ENCODE measurements at places on chromosomes 12 and 14.

DNA sequence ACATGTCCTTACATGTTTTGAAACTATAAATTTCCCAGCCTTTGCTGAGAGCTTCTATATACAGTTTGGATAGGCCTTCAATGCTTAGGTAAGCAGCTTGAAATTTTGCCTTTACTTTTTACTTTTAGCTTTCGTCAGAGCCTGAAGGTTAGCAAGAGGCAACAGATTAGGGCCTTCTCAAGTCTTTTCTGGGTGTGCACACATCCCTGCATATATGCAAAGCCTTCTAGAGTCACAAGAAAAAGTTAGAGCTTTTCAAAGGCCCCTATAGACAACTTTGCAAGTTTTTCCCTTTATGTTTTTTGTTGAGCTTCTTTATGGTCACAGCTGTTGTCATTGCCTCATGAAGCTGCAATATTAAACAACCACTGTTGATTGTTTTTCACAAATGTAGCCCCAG lies 778.4 kb downstream of the GALC start:
- DNase-seq, result no peak

GRCh38 chr14:91750634-91751198 lies 18.8 kb upstream of the CATSPERB start:
- no peak for DNase-seq

DNA sequence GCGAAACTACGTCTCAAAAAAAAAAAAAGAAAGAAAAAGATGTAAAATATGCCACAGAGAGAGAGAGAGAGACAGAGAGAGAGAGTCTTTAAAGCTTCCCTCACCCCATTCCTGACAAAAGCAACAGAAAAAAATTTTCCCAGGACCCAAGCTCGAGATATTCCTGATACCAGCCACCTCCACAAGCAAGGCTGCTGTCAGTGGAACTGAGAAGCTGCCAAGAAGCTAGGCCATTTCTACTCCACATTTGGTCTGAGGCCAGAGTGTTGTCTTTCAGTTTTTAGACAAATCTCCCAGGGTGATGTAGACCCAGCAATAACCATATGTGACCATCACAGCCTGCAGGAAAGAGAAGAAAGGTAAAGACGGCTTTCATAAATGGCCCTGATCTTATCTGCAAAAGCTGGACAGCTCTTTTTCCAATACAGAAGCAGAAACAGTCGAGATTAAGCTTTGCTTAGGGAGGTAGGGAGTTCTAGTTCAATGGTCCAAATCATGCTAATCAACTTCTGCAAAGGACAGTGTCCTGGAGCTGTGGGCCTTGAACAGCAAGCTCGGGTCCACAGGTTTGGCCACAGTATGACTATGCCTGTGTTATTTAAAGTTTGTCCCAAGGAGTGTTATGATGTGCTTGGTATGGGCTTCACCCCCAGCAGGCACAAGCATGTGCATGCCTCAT lies 130.3 kb upstream of the NUDT4 start:
- no peak for DNase-seq

DNA sequence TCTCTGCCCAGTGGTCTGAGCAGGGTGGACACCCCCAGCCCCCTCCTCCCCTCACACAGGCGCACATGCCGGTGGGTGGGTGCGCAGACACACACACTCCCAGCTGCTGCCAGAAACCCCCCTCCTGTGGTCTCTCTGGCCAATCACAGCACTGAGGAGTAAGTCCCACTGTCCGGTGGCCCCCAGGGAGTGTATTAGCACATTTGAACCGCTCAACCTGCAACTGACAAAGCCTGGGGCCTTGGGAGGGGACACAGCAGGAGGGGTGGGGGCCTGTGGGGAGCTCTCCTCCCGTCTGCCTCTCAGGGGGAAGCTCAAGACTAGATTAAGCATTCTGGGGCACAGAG lies 11.7 kb downstream of the FIGNL2 start:
- DNase-seq, result no peak

GRCh38 chr14:54533100-54533499 lies 23.4 kb downstream of the CGRRF1 start:
- DNase-seq, result no peak

DNA sequence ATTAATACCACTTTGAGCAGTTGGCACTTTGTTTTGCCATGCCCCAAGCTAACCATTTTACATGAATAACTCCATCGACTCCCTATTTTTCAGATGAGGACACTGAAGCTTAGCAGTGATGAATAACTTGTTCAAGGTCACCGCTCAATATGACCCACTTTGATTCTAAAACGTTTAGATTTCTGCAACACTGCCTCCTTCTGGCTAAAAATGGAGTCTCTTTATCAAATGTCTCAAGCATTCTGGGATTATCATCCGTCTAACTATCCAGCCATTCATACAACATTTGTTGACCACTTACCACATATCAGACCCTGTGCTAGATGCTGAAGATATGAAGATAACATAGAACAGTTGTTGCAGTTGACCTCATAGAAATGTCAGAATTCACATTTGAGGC lies 298.0 kb downstream of the PPFIA2 start:
- DNase-seq, result peak; percentile 23

DNA sequence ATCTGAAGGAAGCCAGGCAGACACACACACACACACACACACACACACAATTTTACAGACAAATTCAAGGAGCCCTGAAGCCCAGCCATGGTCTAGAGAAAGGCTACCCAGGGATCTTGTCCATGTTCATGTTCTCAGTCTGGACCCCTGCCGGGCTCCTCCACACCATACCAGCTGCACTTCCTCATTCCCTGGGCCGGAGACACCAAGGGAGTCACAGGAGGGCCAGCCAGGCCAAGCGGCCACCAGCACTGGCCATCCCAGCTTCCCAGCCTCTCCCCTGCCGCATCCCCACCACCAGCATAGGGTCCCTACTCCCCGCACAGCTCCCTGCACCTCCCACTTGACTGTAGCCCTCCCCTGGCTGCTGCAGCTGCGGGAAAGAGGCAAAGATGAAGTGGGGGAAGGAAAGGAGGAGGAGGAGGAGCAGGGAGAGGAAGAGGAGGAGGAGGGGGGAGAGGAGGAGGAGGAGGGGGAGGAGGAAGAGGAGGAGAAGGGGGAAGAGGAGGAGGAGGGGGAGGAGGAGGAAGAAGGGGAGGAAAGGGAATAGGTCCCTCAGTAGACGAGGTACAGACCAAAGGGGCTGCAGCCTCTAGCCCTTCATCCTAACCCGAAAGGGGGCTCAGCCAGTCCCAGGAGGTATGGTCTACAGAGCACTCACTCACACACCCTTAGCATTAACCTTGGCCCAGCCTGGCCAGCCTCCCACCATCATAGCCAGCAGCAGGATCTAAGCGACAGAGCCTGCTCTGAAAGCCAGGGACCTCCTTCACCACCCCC lies 293.2 kb downstream of the DPF3 start:
- no peak for DNase-seq

GRCh38 chr12:91973813-91974212 lies 171.8 kb downstream of the BTG1 start:
- no peak for DNase-seq

DNA sequence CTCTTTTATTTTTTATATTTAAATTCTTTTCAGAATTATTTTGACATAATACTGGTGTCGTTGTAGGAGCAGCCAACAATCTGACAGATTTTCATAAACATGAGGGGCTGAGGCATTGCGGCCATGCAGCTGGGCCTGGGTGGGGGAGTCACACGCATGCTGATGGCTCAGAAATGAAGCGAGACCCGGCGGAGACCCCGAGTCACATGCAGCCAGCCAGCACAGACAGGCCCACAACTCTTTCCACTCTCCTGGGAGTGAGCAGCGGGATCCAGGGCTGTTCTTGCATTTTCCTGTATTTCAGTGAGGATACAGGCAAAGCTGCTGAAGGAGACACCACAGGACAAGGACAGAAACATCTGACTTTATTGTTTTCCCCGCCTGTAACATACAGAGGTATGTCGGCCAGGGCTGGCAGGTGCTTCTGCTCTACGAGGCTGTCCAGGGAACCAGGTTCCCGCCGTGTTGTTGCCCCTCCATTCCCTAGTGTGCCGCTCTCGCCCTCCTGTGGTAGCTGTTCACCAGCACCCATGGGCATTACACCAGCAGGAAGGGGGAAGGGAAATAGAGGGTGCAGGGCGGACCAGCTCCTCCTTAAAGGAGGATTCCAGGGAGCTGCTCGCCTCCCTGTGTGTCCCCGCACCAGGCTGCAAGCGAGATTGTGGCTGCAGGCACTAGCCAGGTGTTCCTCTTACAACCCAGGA lies 30.5 kb downstream of the FZD10 start:
- DNase-seq, result peak; percentile 27

DNA sequence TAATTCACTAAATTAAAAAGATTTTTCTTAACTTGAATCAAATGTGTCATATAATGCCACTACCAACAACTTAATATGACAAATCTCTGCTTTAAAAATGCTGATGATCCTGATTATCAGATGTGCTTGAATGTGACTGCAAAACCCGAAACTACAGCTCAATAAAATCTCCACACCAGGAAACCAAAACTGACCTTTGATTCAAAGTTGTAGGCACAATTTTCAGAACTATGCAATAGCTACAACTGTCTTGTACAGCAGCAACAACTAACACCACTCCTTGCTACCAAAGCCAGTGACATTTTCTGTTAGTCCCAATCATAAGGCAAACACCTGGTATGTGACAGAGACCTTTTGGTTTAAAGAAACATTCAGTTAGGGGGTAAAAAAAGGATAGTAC lies 147.3 kb downstream of the CEP83 start:
- no peak for DNase-seq

- no peak for DNase-seq
Measured at GRCh38 chr14:84228702-84229101, 1301.2 kb upstream of the FLRT2 start.

- no peak for DNase-seq
Measured at GRCh38 chr12:57834086-57834876, 12.2 kb downstream of the CTDSP2 start.

DNA sequence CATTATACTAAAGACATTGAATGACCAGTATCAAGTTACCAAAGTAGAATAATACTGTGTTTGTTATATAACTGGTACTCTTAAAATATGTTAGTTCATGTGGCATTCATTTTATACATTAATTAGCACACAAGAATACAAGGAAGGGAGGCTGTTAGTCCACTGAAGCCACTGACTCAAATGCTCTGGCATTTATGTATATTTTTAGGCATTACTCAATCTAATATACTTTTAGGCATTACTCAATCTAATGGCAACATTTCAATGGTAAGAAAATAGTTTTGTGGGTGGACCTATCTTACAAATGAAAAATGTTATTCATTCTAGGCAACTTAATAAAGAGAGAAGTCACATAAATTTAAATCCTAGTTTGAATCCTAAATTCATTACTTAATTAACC lies 874.4 kb upstream of the USP15 start:
- no peak for DNase-seq

GRCh38 chr12:91704446-91704845 lies 441.2 kb downstream of the BTG1 start:
- no peak for DNase-seq

DNA sequence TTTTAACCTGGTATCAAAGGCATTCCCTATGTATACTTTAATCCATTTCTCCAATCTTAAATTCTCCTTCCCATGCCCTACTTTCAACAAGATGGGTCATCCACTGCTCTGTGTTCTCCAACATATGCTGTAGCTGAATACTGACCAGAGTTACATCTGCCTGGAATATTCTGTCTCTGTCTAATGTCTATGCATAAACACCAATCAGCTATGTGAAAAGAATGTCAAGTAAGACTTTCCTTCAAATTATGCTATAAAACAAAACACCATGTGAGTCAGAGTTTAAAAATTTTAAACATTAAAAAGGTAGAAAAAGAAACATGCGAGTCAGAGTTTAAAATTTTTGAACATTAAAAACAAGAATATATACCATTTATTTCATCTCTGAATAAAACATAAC lies 19.3 kb downstream of the NT5DC3 start:
- DNase-seq, result no peak

GRCh38 chr12:120529641-120530417 lies 871 bp upstream of the COQ5 start:
- peak; percentile 82 for DNase-seq

GRCh38 chr12:125305231-125305630 lies 240.0 kb downstream of the AACS start:
- no peak for DNase-seq

GRCh38 chr12:10001171-10001776 lies 2.4 kb upstream of the CLEC1B start:
- DNase-seq, result no peak

- no peak for DNase-seq
Measured at GRCh38 chr14:75969126-75969525, 12.7 kb downstream of the TGFB3 start.

DNA sequence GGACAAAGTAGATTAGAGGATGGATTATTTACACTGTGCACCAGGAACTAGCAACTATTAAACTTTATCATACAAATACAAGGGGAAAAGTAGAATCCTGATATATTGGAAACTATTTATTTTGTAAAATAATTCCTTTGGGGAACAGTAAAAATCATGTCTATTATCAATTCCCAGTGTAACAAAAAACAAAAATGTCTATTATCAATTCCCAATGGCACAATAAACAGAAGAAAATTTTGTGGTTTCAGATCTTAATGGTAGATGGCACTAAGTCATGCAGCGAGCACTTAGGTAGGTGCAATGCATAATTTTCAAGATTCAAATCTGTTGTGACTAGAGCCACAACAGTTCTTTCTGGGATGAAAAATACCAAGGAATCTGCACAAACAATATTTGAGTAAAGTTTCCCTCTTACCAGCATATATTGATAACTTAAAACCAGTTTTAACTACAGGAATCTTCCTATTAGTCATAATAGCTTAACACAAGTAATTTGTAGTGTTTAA lies 13.7 kb downstream of the CFL2 start:
- DNase-seq, result no peak

- DNase-seq, result no peak
Measured at GRCh38 chr12:84822525-84822924, 90.1 kb downstream of the SLC6A15 start.

DNA sequence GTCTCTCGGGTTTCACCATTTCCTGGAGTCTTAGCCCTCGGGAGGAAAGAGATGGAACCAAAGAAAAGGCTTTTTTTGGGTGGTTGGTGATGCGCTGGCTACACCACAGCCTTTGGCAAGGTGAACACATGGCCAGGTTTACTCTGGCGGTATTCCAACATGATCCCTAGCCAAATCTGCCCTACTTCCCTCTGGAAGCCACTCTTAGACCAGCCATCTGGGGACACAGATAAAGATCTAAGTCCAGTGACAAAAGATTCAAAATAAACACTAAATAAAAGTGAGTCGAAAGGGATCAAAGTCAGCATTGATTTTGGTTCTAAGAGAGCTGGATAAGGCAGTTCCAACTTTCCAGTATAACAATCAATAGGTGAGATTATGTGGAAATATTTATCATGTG lies 694.5 kb downstream of the VRK1 start:
- DNase-seq, result no peak

GRCh38 chr12:88420457-88420856 lies 159.8 kb downstream of the KITLG start:
- no peak for DNase-seq

DNA sequence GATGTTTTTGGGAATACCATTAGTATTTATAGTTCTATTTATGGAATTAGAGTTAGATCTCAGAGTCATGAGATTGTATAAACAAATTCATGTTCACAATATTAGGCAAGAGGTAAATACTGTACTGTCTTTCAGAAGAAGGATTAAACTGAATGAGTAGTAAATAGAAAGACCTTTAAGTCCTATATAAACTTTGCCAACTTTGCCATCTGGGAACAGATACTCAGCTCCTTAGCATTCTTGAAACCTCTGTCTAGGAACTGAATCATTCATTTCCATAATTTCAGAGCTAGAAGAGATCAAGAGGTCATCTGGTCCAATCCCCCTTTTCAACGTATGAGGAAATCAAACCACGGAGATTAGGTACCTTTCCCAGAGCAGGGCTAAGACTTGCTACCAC lies 141.1 kb downstream of the CAND1 start:
- DNase-seq, result no peak

Measured in mesendoderm (in vitro differentiated cells).